ENCODE measurements at places on chromosomes 7 and 10. TPM values are rescaled to one million over a fixed set of nuclear protein-coding genes. Genes with fewer than 3 reads are reported as not detected.
A peak's percentile ranks its signal among the peaks of the same experiment; 100 is the strongest.

- peak; percentile 94 for DNase-seq
Observed at GRCh38 chr7:65037740-65038688, 31.5 kb upstream of the ERV3-1 start.

The HSPA12A gene
- 8.8 TPM for polyA plus RNA-seq

The REEP3 gene
- polyA plus RNA-seq = 21.5 TPM

The ADAM12 gene
- polyA plus RNA-seq = not detected

DNA sequence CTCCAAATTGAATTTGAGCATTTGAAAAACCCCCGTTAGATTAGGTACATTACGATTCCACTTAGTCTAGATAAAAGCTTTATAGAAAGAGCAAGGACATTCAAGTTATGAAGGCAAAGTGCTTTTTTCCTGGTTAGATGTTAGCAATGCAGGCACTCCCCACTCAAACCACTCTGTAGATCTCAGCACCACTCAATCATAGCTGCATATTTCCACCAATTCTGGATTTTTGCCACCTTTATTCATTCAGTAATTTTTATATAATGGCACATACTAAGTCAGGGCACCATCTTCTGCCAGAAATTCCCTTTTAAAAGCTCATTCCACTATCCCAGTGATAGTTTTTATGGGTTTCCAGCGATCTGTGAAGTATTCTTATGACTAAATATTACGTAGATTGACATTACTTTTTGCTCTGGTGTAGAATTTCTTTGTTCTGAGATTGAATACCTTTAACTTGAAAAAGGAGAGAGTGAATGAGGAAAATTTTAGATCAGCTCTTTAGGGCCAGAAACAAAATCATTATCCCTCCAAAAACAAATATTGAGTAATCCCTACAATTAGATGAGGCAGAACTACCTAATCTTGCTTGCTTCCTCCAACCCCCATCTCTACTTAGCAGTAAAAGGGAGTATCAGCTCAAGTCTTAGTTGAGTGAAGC is 51.6 kb downstream of the RNLS start:
- no peak for DNase-seq

The SUMF2 gene
- 71.3 TPM for polyA plus RNA-seq

GRCh38 chr7:135842446-135843179 is 94.0 kb upstream of the FAM180A start:
- no peak for DNase-seq

- no peak for DNase-seq
Observed at GRCh38 chr10:29448125-29448524, 159.3 kb downstream of the LYZL1 start.

- DNase-seq = no peak
Observed at GRCh38 chr10:79942261-79943185, 6.4 kb downstream of the SFTPD start.

The C7orf33 gene
- not detected for polyA plus RNA-seq

DNA sequence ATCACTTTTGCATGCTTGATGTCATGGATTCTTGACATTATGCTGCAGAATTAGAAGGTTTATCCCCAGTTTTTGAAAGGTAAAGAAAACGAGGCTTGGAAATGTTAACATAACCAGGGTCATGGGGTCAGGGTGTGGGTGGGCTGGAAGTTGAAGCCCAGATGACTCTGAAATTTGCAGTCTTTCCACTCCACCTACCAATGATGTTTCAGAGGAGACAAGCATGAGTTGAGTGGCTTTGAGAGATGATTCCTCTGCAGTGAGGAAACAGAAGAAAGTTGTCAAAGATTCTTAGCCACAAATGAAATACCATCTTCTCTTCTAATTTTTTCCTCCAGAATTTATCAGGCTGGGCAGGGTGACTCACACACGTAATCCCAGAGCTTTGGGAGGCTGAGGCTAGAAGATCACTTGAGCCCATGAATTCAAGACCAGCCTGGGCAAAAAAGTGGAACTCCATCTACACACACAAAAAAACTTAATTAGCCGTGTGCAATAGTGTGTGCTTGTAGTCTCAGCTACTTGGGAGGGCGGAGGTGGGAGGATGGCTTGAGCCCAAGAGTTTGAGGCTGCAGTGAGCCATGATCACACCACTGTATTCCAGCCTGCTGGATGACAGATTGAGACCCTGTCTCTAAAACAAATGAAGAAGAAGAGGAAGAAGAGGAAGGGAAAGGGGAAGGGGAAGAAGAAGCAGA is 239.1 kb upstream of the AUTS2 start:
- no peak for DNase-seq

The AKR1D1 gene
- not detected for polyA plus RNA-seq

Measured in small intestine (tissue), 16 donors.